ENCODE measurements at places on chromosomes 12 and 14.

GRCh38 chr12:52185400-52185967, 6.3 kb downstream of the KRT80 start:
- DNase-seq = no peak

- peak; percentile 57 for DNase-seq
Observed at GRCh38 chr12:1591034-1591433, 3.3 kb downstream of the FBXL14 start.

DNA sequence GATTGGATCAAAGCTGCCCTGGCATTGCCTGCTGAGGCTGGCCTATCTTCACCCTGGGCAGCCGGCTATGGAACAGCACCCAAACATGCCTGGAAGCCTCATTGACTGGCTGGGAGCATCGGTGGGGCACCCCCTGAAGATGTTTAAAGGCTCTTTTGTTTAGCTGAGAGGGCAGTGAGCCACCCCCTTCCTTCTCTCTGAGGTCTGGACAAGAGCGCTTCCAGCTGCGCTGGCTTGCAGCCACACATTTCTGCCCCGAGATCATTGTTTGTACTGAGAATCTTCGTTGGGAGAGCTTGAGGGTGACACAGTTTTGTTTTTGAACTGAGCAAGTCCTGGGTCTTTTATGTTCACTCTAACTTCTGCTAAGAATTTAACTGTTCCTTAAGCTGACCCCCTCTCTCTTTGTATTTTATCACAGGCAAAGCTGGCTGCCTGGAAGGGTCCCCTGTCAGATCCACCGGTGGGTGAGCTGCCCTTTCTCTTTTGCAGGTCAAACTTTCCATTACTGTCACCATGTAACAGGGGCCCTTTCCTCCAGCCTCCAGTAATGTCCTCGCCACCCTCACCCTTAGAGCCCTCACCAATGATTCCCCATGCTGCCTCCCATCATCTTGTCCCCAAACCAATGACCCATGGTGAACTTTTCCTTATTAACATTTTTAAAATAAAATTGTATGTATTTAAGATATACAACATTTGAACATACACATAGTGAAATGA, 212.2 kb downstream of the KIF26A start:
- peak; percentile 30 for DNase-seq

DNA sequence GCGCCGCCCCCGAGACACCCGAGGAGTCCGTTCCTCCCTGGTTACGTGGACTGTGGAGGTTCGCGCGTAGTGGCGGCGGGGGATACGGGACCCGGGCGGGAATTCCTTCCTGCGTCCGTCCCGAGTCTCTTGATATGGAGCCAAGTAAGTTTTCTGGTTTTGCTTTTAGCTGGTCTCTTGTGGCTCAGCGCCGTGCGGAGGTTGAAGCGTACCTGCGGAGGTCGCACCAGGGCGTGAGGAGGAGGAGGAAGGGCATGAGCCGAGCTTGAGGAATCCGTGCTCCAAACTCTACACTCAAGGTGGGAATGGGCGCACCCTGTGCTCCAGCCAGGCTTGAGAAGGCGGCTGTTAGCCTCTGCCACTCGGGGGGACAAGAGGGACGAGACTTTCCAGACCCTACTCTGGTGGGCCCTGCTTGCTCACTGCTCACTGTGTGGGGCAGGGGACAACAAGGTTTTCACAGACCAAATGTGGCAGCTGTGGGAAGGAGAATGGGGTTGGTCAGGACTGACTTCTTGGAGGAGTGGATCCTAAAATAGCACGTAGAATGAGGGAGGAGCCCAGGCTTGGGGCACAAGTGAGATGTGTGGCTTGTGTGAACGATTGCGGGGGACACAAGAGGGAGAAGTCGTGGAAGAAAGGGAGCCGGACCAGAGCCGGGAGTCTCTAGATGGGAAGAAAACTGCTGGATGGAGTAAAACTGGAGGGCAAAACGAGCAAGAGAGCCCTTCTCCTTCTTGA, 577 bp downstream of the ATG101 start:
- no peak for DNase-seq

- no peak for DNase-seq
Observed at GRCh38 chr12:45708901-45709300, 20.6 kb upstream of the ARID2 start.

DNA sequence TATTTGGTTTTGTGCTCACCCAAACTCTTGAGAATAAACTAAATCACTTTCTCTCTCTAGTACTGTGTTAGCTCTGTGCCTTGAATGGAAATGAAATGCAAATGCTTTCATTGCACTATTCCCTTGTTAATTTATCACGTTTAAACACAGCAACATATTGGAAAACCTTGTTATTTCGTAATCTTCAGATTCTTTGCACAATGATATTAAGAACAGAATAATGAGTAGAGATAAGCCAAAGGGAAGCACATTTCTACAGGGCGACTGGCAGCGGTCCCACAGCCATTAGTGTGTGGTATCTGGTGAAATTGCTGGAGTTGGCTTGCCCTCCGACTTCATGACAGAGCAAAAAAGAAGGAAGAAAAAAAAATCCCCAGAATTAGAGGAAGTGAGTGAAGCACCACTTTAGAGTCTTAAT, 166.1 kb upstream of the E2F7 start:
- peak; percentile 24 for DNase-seq

- peak; percentile 96 for DNase-seq
Observed at GRCh38 chr12:132083941-132084620, 60.0 kb downstream of the DDX51 start.

- DNase-seq = no peak
Observed at GRCh38 chr12:111339321-111339938, 29.5 kb downstream of the PHETA1 start.

DNA sequence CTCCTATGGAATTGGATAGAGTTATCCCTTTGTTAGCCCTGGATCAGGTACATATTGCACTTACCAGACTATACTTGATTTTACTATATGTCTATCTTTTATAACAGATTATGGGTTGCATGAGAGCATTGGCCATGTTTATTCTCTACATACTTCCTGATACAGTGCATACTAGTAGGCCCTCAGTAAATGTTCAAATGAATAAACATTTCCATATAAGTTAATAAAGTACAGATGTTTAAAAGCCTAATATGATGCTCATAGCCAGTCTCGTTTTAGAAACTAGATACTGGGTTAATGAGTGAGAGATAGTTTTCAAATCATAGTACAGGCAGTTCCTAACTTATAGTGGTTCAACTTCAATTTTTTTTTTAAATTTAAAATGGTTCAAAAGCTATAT, 39.5 kb upstream of the TOMM20L start:
- DNase-seq = no peak

DNA sequence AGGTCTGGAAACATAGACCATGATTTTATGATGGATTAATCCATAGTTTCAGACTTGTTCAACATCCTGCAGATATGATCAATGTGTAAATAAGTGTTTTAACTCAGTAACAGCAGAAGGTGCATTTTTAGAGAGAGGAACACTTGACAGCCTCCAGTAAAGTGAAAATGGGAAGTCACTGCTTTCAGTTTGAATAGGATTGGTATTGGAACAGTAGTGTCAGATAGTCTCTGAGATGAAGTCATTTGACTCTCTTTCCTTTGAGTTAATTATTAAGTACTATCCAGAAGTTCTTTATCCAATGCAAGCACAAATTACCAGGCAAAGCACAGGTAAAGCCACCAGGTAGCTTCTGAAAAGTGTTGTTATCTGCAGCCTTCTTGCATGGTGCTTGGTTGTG, 14.5 kb upstream of the NAV3 start:
- DNase-seq = no peak

DNA sequence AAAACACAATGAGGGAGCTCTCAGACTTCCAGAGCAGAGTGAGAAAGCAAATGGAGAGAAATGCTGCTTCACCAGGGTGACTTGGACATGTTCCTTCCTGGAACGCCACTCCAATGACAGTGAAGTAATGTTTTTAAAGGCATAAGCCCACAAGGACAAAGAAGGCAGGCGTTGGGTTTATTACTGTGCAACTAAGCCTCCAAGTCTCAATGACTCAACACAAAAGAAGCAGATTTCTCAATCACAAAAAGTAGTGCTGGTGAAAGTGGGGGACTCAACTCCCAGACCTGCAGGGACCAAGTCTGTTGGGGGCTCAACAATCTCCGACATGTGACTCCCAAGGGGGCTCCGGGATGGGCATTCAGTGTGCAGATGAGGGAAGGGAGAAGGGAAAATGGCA, 505.2 kb downstream of the BCL11B start:
- no peak for DNase-seq

- DNase-seq = peak; percentile 54
Observed at GRCh38 chr12:92596383-92596782, 106.4 kb upstream of the PLEKHG7 start.

DNA sequence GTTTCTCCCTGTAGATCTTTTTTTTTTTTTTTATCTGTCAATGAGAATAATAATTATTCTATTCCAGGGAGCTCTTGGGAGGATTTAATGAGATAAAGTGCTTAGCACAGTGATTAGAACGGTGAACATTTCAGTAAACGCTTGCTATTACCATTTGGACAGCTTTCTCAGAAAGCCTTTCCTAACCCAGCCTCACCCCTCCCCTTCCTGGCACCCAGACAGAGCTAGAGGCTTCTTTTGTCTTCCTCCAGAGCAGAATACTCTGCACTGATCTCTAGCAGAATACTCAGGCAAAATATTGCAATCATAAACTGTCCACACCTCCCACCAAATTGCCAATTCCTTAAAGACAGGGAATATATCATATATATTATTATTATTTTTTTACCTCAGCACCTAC, 66.6 kb downstream of the ERGIC2 start:
- DNase-seq = no peak

GRCh38 chr12:55733858-55734257, 5.0 kb upstream of the CD63 start:
- no peak for DNase-seq

GRCh38 chr12:51118706-51119105, 35.3 kb upstream of the CSRNP2 start:
- DNase-seq = peak; percentile 13

GRCh38 chr14:24307575-24308341, at the start of gene CIDEB:
Gene CIDEB (minus strand): TSS chr14:24307977. CDS start chr14:24307858, 119 bp downstream.
- peak; percentile 66 for DNase-seq

DNA sequence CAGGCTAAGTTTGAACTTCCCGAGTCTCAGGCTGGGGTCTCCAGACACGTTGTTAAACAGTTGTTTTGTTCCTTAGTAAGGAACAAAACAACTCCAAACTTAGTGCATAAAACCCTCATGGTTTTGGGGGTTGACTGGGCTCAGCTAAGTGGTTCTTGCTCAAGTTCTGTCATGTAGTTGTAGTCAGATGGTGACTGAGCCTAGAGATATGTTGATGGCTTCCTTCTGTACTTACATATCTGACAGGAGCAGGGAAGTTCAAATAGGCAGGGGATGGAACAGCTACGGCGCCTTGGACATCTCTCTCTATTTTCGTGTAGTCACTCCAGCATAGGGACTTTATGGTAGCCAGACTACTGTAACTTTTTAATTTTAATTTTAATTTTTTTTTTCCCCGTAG, 45.7 kb downstream of the SPATS2 start:
- DNase-seq = no peak

GRCh38 chr12:42770261-42770660, 180.7 kb upstream of the PRICKLE1 start:
- DNase-seq = no peak

GRCh38 chr12:80100591-80100990, 1.3 kb downstream of the OTOGL start:
- peak; percentile 36 for DNase-seq

All from choroid plexus epithelial cell (primary cell).